A549 treated with DMSO at 1 μM for 4 hours (cell line): ENCODE measurements at places on chromosomes 16 and 17. TPM values are rescaled to one million over a fixed set of nuclear protein-coding genes. Genes with fewer than 3 reads are reported as not detected.

BRCA1 gene
- 23.8 to 30.9 TPM (median 30.3 TPM) in 5 replicates for total RNA-seq

RAB26 gene
- total RNA-seq = 3.0 to 4.5 TPM (median 3.3 TPM) in 5 replicates

ATP2C2 gene
- 0.06 to 0.15 TPM (median 0.14 TPM) in 5 replicates for total RNA-seq

CFAP97D1 gene
- not detected in 5 replicates for total RNA-seq

LRRC37B gene
- 9.2 to 10.3 TPM (median 9.7 TPM) in 5 replicates for total RNA-seq
